ENCODE measurements at places on chromosomes 16 and 17.

GRCh38 chr16:58467905-58468304, 32.0 kb upstream of the NDRG4 start:
- DNase-seq = no peak

GRCh38 chr16:28526201-28527099, 12.3 kb downstream of the NUPR1 start:
- no peak for DNase-seq

GRCh38 chr17:29622337-29623282, at the start of gene CORO6:
Gene CORO6, minus strand, starts transcription at chr17:29622912. Its CDS starts 1,491 bp downstream, at chr17:29621421.
- no peak for DNase-seq

- no peak for DNase-seq
Observed at GRCh38 chr16:11367483-11367906, 22.2 kb downstream of the RMI2 start.

DNA sequence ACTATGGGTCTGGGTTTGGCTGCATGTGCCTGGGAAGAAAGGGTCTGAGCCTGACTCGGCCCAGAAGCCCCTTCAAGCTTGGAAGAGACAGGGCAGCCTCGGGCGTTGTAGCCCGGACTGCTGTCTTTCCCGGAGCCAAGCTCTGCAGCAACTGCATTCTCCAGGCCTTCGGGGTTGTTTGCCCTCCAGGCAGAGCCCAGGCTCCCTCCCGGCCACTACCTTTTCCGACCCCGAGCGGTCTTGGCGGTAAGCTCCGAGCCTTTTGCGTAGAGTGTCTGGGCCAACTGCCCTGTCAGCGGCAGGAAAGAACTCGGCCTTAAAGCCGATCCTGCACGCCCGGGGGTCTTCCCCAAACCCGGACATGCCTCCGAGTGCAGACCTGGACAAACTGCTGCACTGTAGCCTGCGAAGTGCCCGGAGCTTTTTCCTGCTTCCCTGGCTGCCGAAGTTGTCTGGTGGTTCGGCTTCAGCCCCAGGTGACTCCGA, 1.3 kb downstream of the LHX1 start:
- DNase-seq = no peak

DNA sequence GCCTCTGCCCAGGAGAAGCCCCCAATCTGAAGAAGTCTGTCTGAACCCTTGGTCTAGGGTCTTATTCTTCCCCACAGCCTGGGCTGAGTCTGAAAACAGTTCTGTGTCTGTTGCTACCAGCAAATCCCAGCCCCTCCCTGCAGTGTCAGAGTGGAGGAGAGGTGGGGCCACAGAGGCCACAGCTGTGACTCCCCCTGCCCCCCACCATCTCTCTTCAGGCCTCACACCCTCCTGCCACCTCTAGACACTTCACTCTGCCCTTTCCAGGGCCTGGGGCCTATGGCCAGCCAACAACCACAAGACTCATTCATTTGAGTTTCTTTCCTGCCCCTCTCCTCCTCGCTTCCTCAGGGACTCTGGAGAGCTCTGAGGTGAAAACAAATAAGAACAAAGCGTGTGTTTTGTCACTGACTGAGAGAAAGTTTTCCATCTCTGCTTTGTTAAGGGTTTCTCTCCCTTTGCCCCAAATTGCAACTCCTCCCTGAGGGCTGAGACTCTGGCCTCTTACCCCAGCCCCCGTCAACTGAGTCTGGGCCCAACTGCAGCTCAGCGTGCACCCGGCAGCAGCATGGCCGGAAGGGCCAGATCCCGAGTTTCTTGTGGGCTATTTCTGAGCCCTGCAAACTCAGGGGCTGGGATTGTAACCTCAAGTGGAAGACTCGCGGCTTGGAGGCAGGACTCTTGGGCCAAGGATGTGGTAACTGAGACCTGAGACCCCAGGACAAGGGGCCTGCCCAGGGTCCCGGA, 13.2 kb downstream of the C17orf50 start:
- DNase-seq = no peak

DNA sequence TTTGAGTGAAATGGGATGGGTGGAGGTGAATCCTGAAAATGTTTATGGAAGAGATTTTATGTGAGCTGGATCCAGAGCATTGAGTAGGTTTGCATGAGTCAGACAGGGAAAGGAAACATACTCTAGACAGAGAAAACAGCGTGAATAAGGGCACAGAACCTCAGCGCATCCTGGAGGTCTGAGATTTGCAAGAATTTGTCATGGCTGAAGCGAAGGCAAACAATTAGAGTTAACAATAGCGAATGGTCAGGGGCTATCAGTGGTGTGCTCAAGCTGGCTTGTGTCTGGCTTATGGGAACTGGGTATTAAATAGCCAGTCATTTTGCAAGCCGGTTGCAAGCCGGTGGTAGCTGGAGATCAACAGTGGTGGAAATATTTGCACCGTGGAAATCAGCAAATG, 36.4 kb downstream of the MAP2K6 start:
- DNase-seq = peak; percentile 60

DNA sequence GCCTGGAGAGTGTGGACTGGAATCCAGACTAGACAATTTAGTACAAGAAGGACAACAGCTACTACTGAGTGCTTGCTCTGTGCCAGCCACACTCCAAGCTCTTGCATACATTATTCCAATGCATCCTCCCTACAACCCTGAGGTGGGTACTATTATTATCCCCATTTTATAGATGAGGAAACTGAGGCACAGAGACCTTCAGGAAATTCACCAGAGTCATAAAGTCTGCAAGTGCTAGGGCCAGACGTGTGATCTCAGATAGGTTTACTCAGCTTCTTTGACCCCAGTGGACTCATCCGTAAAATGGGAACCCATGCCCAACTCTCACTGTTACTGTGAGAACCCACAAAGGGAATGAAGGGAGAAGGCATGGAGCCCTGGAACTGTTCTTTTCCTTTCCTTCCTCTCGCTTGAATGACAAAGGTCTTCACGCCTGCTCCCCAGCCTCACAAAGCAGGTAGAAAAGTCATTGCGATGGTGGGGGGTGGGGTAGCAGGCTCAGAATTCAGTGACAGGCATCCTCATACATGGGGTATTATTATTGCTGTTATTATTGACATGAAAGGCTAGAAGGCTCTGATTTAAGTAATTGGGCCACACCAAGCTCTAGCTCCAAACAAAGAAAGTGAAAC, 160.0 kb downstream of the ZNF423 start:
- no peak for DNase-seq

DNA sequence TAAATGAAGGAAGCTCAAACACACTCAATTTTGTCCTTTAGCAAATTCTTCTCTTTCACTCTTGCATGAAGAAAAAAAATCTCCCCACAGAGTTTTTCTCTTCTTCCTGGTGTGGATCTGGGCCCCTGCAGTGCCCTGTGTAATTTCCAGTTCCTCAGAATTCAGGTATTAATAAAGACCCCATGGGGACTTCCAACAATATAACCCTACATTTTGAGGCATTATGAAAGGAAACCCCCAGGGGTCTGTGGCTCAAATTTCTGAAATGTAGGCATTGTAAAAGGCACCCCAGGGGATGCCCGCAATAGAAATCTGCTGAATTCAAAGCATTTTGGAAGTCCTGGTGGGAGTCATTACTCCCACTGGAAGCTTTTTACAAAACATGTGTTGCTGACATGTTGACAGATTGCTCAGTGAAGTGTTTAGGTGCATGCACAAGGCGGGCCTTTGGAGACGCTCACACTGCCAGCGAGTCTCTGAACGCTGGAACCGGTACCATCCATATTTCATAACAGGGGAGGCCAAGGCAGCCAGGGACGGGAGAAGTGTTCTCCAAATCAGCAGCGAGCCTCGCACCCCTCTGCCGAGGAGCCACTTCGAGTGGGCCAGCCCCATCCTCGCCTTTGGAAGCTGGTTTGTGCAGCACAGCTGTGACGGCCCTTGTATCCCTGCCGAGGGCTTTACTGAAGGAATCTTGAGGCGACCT, 154.0 kb downstream of the ZNF423 start:
- DNase-seq = no peak

DNA sequence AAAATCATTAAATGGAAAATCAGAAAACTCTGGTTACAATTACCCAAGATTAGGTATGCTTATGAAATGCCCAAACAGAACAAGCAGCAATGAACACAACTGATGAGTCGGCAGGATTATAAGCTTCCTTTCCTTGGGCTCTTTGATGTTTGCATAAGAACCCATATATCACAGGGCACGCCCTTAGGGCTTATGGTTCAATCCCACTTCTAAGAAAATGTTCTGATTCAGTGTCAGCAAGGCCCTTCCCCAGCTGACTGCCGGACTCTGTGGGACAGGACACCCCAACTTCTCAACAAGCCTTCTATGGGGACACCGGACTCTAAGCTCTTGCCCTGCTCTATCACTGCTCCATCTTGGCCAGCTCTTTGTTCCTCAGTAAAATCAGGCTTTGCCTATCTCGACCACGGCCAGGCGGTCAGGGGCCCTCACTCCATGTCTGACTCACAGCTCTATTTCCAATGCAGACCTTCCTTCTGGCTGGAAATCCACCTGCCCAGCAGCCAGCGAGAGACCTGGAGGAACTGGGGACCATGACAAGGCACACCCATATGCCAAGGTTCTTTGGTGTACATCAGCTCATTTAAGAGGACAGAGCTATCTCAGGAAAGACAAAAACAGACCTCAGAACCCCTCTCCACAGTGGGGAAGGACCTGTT, 26.8 kb downstream of the LITAFD start:
- no peak for DNase-seq

DNA sequence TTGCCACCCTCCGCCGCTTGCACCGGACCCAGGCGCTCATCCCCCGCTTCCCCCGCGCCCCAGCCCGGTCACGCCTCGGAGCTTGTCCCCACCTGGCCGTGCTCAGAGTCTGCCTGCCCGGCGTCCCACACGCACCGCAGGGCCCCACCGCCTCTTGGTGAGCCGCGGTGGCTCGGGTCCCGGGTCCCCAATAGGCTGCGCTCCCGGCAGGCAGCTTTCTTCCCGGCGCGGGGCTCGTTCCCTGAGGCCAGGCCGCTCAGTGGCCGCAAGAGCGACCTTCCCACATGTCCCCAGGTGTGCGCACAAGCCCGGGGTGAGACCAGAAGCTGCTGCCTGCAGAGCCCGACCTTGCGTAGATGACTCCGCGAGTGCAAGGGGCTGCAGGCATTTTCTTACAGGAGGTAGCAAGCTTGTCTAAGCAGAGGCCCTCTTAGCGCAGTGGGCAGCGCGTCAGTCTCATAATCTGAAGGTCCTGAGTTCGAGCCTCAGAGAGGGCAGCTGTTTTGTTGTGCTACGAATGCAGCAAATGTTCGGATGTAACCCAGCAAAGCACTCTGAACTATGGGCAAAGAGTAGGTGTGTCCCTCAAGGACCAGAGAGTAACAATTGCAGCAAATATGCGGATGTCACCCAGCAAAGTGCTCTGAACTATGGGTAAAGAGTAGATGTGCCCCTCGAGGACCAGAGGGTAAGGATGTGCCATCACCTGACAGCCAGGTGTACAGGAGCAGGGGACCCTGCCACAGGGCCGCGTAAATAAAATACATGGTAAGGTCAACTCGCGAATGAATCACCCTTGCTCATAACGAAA, 15.6 kb downstream of the TLE7 start:
- DNase-seq = peak; percentile 37

All from glomerular endothelial cell (primary cell).